ENCODE measurements at places on chromosomes 11 and 22. TPM values are rescaled to one million over a fixed set of nuclear protein-coding genes. Genes with fewer than 3 reads are reported as not detected.

PATE2 gene
- not detected for total RNA-seq

ACR gene
- 0.14 TPM for total RNA-seq

FAM83F gene
- total RNA-seq, result 32.8 TPM

RFPL1 gene
- total RNA-seq, result not detected

CNGA4 gene
- total RNA-seq, result 0.07 TPM

NLRX1 gene
- 28.9 TPM for total RNA-seq

CSKMT gene
- 14.0 TPM for total RNA-seq

TUT1 gene
- total RNA-seq, result 11.3 TPM

KLHDC7B gene
- 1.0 TPM for total RNA-seq

GSTT2B gene
- 0.34 TPM for total RNA-seq

MRGPRF gene
- total RNA-seq, result not detected

PSMA1 gene
- total RNA-seq, result 108 TPM

SERHL2 gene
- total RNA-seq, result 1.6 TPM

CFAP68 gene
- 15.9 TPM for total RNA-seq

SHANK3 gene
- total RNA-seq, result 1.4 TPM

THOC5 gene
- 50.4 TPM for total RNA-seq

AGBL2 gene
- total RNA-seq, result 0.78 TPM

SLC22A8 gene
- total RNA-seq, result not detected

DDX10 gene
- total RNA-seq, result 37.7 TPM

KDM4D gene
- total RNA-seq, result 0.78 TPM

MUC2 gene
- total RNA-seq, result under 0.01 TPM

GAL3ST1 gene
- 0.07 TPM for total RNA-seq

HSPB2 gene
- total RNA-seq, result not detected

SLN gene
- not detected for total RNA-seq

CYP2D6 gene
- 0.34 TPM for total RNA-seq

NDUFA6 gene
- 35.9 TPM for total RNA-seq

TSPAN18 gene
- total RNA-seq, result 0.07 TPM

B4GALNT4 gene
- 17.3 TPM for total RNA-seq

OR8D1 gene
- not detected for total RNA-seq

SYT13 gene
- total RNA-seq, result not detected

CLCF1 gene
- total RNA-seq, result 3.2 TPM

SGSM1 gene
- 0.07 TPM for total RNA-seq

UPK2 gene
- 0.34 TPM for total RNA-seq

CDKN1C gene
- total RNA-seq, result 10.3 TPM

OR8G1 gene
- total RNA-seq, result not detected

MGAT3 gene
- not detected for total RNA-seq

LINC01488 gene
- not detected for total RNA-seq

JRKL gene
- 10.6 TPM for total RNA-seq

CATSPERZ gene
- total RNA-seq, result 0.34 TPM

CALCB gene
- total RNA-seq, result 0.21 TPM

OPCML gene
- total RNA-seq, result not detected

NLRP14 gene
- total RNA-seq, result under 0.01 TPM

CCDC15 gene
- 3.1 TPM for total RNA-seq

PPP2R1B gene
- 28.4 TPM for total RNA-seq

PTDSS2 gene
- total RNA-seq, result 31.7 TPM

ADSL gene
- total RNA-seq, result 75.2 TPM
